ENCODE measurements at places on chromosomes 12 and 14.
A peak's percentile ranks its signal among the peaks of the same experiment; 100 is the strongest.

DNA sequence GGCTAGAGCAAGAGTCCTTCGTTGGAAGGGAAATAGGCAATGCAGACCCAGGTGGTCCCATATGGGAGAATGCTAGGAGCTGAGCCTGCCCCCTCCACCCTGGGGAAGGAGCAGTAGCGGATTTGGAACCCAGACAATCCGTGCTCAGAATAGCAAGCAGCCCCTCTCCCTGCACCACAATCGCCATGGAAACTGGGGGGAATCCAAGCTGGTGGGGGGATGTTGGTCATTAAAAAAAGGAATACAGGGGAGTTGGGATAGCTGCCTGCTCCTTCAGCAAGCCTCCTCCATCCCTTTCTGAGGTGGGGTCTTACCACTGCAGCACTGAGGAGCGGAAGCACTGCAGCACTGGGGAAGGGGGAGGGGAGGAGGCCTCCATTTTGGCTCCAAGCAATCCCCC, 2.9 kb downstream of the RND1 start:
- no peak for DNase-seq

GRCh38 chr14:74555476-74556050, 56.5 kb downstream of the LTBP2 start:
- no peak for DNase-seq

DNA sequence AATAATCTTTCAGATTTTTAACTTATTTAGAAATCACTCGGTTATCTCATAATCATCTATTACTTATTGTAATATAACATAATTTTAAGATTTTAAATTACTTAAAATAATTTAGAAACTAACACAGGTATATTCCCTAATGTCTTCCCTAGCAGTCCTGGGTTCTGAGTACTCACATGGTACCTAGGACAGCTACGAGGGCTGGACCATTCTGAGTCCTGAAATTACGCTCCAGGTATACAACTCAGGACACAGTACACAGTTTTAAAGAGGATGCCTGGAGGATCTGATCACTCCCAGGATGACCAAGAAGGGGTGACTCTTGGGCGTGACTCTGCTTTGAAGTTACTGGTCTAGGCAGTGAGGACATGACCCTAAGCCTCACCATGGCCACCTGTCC, 9.1 kb upstream of the RASSF8 start:
- no peak for DNase-seq

GRCh38 chr12:92223481-92223880, 77.8 kb upstream of the BTG1 start:
- no peak for DNase-seq

DNA sequence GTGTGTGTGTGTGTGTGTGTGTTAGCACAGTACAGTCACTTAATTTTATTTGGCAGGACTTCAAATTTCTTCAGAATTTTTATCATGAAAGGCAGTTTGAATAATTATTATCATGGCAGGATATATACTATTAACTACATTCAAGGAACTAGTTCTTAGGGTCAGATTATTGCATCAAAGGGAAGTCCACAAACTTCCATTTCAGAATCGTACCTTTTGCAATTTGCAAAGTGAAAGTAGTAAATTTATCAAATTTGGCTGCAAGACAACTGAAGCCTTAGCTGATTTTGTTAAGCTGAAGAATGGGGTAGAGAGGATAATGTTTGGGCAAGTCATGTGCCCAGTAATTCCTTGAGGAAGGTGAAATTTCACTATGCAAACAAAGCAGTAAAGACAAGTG, 68.2 kb downstream of the PLEKHG7 start:
- no peak for DNase-seq

DNA sequence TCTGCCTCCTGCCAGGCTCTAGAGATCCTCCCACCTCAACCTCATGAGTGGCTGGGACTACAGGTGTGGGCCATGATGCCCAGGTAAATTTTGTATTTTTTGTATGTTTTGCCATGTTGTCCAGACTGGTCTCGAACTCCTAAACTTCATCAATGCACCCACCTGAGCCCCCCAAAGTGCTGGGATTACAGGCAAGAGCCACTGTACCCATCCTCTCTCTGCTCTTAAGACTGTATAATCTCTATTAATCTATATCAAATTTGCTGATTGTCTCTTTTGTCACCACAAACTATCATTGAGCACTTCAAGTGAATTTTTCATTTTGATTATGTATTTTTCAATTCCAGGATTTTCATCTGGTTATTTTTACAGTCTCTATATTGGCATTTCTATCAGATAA, 440.3 kb downstream of the NOVA1 start:
- DNase-seq, result no peak

GRCh38 chr12:85237327-85237726, 42.7 kb upstream of the ALX1 start:
- peak; percentile 4 for DNase-seq

GRCh38 chr14:82398256-82398655, 864.6 kb upstream of the SEL1L start:
- no peak for DNase-seq

DNA sequence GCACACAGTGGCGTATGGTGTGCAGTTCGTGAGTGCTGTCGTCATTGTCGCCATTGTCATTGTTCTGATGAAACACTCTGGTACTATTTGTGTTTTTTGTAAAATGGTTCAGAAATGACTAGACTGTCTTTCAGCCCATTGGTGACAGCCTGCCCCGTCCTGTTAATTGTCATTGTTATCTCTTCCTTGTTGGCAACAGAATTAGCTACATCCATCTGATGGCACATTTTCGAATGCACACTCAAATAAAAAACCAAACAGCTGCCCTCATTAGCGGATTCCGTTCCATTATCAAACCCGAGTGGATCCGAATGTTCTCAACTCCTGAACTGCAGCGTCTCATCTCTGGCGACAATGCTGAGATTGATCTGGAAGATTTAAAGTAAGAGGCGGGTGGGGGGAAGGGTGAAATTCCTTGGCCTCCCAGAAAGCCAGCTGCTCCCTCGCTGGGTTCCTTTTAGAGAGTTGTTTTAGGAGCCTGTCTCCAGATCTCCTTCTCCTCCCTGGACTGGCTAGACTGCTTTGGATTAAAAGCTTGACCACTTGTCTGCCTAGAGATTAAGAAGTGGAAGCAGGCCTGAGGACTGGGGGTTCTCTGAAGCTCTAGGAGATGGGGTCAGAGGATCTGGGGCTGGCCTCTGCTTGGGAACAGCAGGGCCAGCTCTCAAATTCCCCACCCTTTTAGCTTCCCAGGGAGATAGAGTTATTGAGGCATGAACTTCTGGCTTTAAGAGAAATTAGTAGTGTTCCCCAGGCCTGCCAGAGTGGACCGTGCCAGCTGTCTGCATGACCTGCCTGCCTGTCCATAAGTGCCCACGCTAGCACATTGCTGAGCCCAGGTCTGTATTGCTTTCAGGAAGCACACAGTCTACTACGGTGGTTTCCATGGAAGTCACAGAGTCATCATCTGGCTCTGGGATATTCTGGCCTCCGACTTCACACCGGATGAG, 43.3 kb downstream of the MMAB start:
- no peak for DNase-seq
